ENCODE measurements at places on chromosomes 5 and 9. TPM values are rescaled to one million over a fixed set of nuclear protein-coding genes. Genes with fewer than 3 reads are reported as not detected.

GRCh38 chr5:39815711-39816110 is 390.9 kb upstream of the DAB2 start:
- DNase-seq = no peak
- H3K4me3 ChIP-seq = no peak overlapping the region
- H3K36me3 ChIP-seq = no peaks in the 10 kb centered on the region
- H3K27me3 ChIP-seq = peaks cover 13% of the 10 kb centered on the region
- H3K27ac ChIP-seq = no peak overlapping the region

DNA sequence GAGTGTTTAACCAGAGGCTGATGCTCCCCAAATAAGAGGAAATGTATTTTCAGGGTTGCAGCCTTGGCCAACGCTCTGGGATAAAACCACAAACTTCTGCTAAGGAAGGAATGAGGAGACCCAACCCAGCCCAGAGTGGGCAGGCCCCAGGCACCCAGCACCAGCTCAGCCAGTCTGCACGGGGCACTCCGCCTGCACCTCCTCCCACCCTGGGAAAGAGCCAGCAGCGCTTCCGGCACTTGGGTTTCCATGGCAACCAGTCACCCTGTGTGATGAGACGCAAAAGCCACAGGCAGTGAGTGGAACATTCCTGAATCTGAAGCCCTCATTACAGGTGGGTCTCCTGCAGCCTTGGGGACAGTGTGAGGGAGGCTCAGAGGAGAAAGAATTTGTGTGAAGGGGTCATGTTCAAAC is 85.2 kb upstream of the ZBTB43 start:
- no peaks in the 10 kb centered on the region for H3K36me3 ChIP-seq
- H3K4me1 ChIP-seq = peaks cover 60% of the 10 kb centered on the region
- peak overlapping the region; percentile 74 for H3K4me3 ChIP-seq
- H3K27me3 ChIP-seq = no peaks in the 10 kb centered on the region
- H3K27ac ChIP-seq = peak overlapping the region; percentile 99

DNA sequence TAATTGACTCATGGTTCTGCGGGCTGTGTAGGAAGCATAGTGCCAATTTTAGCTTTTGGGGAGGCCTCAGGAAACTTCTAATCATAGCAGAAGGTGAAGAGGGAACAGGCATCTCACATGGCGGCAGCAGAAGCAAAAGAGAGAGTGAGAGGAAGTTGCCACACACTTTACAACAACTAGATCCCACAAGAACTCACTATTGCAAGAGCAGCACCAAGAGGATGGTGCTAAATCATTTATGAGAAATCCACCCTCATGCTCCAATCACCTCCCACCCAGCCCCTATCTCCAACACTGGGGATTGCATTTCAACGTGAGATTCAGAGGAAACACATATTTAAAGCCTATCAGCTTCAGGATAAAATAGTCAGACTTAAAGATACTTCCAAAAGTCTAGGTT is 36.1 kb upstream of the LPAR1 start:
- no peaks in the 10 kb centered on the region for H3K4me1 ChIP-seq
- H3K4me3 ChIP-seq = no peak overlapping the region
- no peak overlapping the region for H3K27ac ChIP-seq
- H3K27me3 ChIP-seq = no peaks in the 10 kb centered on the region

The PCDHB14 gene
- polyA plus RNA-seq = not detected

The NTNG2 gene
- polyA plus RNA-seq = 1.0 TPM

The ANKDD1B gene
- polyA plus RNA-seq = 0.39 TPM

Data from naive thymus-derived CD8-positive, alpha-beta T cell (primary cell).